ENCODE measurements at places on chromosomes 2 and 18.
A peak's percentile ranks its signal among the peaks of the same experiment; 100 is the strongest.

GRCh38 chr2:26164641-26165211 is 8.2 kb upstream of the GAREM2 start:
- DNase-seq, result no peak

GRCh38 chr2:127606625-127607398 is 39.1 kb upstream of the GPR17 start:
- no peak for DNase-seq

DNA sequence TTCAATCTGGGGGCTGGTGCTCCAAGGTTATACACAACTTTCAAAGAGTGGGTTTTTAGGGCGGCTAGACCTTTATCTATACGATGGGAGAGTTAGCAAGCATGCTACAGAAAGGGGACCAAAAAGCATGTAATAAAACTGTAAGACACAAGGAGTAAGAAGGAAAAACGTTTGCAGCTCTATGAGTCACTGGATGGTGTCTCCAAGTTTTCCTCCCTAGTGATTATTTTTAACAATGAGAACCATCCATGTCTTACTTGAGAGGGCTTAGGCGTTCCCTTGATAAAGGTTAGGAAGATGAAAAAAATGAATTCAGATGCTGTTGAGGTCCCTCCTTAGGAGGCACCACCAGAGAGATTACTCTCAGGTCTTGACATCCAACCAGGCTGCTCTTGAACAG is 75.9 kb downstream of the HRH4 start:
- no peak for DNase-seq

GRCh38 chr18:26662996-26663395 is 114.6 kb upstream of the KCTD1 start:
- no peak for DNase-seq

GRCh38 chr18:36189486-36189885 is 2.2 kb downstream of the MOCOS start:
- no peak for DNase-seq

DNA sequence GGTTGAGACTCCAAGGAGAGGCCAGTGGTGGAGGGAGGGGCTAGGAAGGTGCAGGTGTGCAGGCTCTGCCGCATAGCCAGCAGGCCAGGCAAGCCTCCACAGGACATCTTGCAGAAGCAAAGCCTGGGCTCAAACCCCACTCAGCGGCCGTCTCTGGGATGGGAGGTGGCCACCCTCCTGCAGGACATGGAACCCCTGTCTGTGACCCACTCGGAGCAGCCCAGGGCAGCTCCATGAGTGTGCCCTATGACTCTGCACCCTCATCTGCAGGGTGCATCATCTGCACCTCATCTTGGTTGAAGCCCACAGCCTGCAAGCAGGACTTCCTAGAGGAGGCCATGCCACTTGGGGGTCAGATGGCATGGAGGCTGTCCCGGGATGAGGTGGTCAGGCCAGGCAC is 46.3 kb downstream of the GPC1 start:
- DNase-seq, result no peak

GRCh38 chr2:148130581-148130980 is 109.7 kb downstream of the MBD5 start:
- no peak for DNase-seq

DNA sequence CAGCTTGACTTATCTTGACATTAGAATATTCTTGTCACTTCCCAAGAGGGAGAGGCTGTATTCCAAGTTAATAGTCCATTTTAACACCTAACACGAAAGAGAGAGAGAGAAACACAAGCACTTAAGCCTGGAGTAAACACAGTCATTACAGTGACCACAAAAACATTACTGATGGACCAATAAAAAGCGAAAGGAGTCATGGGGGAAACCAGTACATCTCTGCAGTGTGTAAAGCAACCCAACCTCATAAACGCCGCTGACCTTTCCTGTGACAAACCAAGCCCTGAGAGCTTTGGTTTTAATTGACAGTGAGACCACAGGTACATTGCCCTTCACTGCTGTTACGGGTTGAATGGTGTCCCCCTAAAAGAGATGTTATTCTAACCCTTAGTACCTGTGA is 78.3 kb downstream of the SMAD4 start:
- DNase-seq, result no peak

DNA sequence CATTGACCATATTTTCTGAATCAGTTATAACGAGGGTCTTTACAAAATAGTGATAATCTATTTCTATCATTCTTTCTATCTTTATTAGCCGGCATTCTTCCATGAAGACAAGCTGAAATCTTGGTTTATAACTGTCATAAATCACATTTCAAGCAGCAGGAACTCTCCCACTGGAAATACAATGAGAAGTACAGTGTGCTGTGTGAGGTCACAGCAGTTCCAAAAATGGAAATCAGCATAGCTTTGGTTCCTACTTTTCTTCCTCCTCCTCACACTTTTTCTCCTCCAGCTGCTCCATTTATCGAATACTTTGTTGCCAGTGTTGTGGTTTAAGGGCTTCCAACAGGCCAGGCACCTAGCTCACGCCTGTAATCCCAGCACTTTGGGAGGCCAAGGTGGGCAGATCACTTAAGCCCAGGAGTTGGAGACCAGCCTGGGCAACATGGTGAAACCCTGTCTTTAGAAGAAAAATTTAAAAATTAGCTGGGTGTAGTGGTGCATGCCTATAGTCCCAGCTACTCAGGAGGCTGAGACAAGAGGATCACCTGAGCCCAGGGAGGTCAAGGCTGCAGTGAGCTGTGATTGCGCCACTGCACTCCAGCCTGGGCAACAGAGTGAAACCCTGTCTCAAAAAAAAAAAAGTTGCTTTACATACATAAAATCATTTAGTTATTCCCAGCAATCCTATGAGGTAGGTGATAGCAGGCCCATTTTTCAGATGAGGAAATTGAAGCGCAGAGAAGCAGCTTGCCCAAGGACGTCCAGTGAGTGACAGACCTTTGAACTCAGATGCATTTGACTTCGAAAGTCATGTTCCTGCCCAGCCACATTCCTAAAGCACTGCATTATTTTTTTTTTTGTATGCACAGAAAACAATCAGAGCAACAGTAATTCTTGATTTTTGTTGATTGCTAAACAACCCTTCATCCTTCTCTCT is 34.0 kb upstream of the GPR55 start:
- no peak for DNase-seq

GRCh38 chr2:28752631-28753376 is 1.2 kb downstream of the PPP1CB start:
- peak; percentile 81 for DNase-seq

- DNase-seq, result no peak
These were observed 140.1 kb downstream of the MBP start for GRCh38 chr18:76992226-76993084.

- DNase-seq, result no peak
These were observed 211.0 kb downstream of the AKAIN1 start for GRCh38 chr18:4986066-4986465.

- peak; percentile 33 for DNase-seq
These were observed 53.3 kb upstream of the TTN start for GRCh38 chr2:178860551-178860950.

GRCh38 chr18:24054130-24054529 is 39.6 kb downstream of the TTC39C start:
- peak; percentile 44 for DNase-seq

- no peak for DNase-seq
These were observed 15.9 kb downstream of the FAM168B start for GRCh38 chr2:131077182-131077846.

DNA sequence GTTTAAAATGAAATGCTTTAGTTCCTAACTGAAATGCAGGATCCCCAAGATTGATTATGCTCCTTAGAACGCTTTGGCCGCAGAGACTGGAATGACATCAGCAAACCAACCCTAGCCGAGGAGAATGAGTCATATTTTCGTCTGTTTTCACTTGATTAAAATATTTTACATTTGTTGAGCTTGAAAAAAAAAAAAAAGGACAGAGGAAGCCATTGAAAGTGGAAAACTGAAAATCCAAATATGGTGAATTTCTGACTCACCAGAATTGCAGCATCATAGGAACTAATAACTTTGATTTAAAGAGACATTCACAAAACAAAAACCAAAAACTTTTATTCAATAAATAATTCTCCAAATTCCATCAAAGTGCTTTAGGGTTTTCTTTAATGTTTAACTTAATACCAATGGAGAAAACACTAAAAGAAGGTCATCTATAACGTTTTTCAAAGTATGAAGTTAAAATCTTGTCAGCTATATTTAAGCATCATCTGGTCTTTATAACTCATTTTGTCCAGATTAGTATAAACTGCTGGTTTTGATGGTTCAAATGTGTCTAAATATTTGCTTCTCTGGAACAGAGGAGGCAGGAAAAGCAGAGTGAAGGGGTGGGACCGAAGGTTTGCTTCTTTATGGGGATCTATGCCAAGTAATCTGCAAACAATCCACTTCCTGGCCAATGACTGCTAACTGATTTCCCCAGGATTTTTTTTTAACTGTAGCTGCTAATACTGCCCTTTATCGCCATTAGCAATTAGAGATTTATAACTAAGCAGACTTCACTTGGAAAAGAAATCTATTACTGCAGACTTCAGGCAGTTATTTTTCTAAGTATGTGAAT is 30.9 kb upstream of the COL5A2 start:
- no peak for DNase-seq

DNA sequence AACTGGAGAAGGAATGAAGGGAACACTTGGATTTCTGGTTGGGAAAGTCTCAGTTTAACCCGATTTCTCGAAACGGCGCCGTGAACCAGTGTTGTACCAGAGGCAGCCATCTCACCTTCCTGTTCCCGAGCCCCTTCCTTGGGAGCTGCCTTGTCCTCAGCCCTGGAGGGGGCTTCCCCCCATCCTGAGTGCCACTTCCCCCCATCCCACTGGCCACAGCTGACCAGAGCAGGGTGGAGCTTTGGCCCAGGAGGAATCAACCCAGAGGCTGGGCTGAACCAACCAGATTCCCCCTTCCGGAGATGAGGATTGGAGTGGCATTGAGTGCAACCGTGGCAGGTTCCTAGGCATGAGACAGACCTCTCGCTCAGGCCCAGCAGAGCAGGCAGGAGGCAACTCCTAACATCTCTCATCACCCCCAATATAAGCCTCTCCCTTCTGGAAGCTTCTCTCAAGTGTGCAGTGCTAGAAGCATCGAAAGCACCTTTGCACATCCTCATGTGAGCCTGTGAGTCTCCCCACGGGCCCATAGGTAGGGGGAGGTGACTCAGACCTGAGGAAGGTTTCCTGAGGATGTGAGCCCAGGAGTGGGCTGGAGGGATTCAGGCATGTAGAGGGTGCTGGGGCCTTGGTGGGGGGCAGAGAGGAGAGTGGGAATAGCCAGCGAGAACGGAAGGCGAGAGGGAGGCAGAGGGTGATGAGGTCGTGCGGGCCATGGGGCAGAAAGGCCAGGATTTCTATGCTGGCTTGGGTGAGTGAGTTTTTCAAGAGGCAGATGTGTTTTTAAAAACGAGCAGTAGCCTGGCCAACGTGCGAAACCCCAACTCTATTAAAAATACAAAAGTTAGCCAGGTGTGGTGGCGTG is 11.9 kb downstream of the NGEF start:
- DNase-seq, result no peak

- DNase-seq, result no peak
These were observed 561.0 kb downstream of the ARHGAP15 start for GRCh38 chr2:143690235-143690634.

GRCh38 chr2:236489895-236490404 is 79.7 kb upstream of the ACKR3 start:
- no peak for DNase-seq

DNA sequence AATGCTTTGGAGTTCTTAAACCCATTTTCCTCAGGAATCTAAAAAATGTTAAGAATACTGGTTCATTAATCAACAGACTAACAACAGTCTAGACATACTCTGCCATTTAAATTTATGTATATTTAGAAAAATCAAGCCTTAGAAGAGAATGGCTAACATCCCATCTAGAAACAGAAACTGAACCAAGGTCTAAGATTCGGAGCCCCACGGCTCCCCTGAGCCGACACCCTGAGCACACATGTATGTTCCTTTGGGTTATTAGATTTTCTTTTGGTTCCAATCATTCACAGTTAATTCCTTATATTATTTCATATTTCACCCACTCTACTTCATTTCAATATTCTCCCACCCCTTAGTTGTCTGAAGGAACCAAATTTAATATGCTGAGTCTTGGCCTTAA is 94.8 kb upstream of the HNRNPA3 start:
- DNase-seq, result no peak

DNA sequence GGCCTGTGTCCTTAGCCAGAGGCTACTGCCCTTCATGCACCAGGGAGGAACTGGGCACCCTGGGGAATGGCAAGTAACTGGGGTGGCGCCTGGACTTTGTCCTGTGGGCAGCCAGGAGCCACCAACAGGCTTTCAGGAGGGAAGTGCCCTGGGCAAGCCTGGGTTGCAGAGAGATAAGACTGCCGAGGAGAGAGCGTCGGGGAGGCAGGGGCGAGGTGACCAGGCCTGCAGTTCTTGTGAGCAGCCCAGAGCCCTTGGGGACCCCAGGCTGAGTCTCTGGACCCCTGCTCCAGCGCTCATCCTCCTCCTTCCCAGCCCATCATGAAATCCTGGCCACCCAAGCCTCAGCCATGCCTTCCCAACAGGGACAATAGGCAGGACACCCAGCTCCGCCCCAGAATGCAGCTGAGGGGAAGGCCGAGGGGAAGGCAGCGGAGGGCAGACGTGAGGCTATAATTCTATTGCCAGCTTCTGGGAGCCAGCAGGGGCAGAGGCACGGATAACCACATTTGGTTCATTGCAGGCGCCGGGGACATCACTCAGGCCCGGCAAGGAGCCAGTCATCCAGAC is 25.1 kb downstream of the ADRA2B start:
- DNase-seq, result peak; percentile 39

DNA sequence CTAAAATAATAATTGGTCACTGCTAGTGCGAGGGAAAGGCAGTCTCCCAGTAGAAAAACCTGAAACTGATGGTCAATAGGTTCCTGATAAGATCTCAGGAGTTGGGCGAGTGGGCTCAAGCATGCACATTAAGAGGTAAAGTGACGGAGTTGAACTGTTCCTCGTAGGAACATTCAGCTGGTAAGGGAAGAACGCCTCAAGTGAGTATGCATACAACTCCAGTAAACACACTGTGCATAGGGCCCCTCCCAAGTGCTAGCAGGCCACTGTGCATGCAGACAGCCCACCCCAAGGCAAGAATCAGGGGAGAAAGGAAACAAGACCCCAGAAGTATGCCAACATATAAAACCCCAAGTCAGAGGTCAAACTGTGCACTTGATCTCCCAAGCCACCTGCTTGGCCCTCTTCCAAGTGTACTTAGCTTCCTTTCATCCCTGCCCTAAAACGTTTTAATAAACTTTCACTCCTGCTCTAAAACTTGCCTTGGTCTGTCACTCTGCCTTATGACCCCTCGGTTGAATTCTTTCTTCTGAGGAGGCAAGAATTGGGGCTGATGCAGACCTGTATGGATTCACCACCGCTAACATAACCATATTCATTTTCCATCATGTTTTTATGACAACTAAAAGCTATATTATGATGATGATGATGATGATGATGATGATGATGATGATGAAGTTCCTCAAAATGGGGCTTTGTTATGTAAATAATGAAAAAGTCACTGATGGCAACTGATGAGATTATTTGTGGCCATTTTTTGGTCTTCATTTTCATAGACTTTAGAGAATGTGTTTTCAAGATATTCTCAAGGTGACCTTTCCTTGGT is 118.0 kb upstream of the RAB27B start:
- no peak for DNase-seq

DNA sequence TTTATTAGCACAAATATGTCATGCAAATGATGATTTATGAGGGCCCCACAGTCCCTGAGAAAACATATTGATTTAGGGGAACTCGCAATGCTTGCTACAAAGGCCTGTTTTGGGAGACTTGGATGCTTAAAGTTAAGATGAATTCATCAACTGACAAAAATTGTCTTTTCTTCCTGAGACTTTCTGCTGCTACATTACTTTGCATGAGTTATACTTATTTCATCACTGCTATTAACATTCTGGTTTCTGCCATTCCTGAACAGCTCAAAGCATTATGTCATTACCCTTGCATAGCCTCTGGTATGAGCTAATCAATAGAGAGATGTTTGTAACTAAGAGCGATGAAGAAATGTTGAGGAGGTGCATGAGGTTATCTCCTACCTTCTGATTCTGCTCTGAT is 74.4 kb downstream of the SOX11 start:
- DNase-seq, result no peak

Data from NCI-H69 (cell line).